ENCODE measurements at places on chromosomes 6 and 20. TPM values are rescaled to one million over a fixed set of nuclear protein-coding genes. Genes with fewer than 3 reads are reported as not detected.

The C6orf141 gene
- not detected for total RNA-seq

The HNF4A gene
- total RNA-seq: not detected

The PCK1 gene
- not detected for total RNA-seq

The UNC5CL gene
- not detected for total RNA-seq

The AKAP12 gene
- 176 TPM for total RNA-seq

The RIPK1 gene
- total RNA-seq: 28.6 TPM

The C20orf141 gene
- not detected for total RNA-seq

The DEFB128 gene
- total RNA-seq: not detected

The CST7 gene
- total RNA-seq: not detected

The HMGCLL1 gene
- not detected for total RNA-seq

The CCM2L gene
- total RNA-seq: not detected

The CCN6 gene
- total RNA-seq: not detected

The LTB gene
- not detected for total RNA-seq

The ZKSCAN3 gene
- 4.8 TPM for total RNA-seq
